Activated CD4-positive, alpha-beta T cell treated with anti-CD3 and anti-CD28 coated beads, Interleukin-2, amount 50 U/mL, for 16 hours (primary cell): ENCODE measurements at places on chromosomes 7 and 10.

GRCh38 chr10:119029613-119030420, at the start of gene NANOS1:
Gene NANOS1 (plus strand): TSS chr10:119029714. CDS start chr10:119029802, 88 bp downstream.
- DNase-seq: peak; percentile 21

DNA sequence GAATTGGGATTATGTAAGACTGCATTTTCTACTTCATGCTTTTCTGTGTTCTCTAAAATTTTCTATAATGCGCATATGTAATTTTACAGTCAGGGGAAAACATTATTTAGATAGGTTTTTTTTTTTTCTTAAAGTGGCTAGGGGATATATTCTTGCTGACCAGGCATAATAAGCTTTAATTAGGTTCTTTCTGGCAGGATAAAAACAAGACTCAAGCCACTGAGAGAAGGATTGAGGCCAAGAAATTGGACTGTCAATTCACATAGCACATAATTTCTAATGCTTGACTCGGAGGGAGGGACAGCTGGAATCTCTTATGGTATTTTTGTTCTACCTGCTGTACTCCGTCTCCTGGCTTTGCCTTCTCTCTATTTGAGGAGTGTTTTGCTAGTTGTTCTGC, 119.8 kb upstream of the NPVF start:
- no peak for DNase-seq

- no peak for DNase-seq
Observed at GRCh38 chr10:5479481-5480161, 19.7 kb downstream of the CALML5 start.

GRCh38 chr7:21947056-21947455, 1.4 kb upstream of the CDCA7L start:
- no peak for DNase-seq

GRCh38 chr10:123561141-123561440, 105.1 kb upstream of the GPR26 start:
- no peak for DNase-seq

GRCh38 chr7:132819648-132820047, 243.4 kb upstream of the PLXNA4 start:
- no peak for DNase-seq

- no peak for DNase-seq
Observed at GRCh38 chr7:106518967-106519366, 142.0 kb downstream of the CCDC71L start.

GRCh38 chr7:6146666-6147065, 115.5 kb downstream of the ANKRD61 start:
- no peak for DNase-seq

DNA sequence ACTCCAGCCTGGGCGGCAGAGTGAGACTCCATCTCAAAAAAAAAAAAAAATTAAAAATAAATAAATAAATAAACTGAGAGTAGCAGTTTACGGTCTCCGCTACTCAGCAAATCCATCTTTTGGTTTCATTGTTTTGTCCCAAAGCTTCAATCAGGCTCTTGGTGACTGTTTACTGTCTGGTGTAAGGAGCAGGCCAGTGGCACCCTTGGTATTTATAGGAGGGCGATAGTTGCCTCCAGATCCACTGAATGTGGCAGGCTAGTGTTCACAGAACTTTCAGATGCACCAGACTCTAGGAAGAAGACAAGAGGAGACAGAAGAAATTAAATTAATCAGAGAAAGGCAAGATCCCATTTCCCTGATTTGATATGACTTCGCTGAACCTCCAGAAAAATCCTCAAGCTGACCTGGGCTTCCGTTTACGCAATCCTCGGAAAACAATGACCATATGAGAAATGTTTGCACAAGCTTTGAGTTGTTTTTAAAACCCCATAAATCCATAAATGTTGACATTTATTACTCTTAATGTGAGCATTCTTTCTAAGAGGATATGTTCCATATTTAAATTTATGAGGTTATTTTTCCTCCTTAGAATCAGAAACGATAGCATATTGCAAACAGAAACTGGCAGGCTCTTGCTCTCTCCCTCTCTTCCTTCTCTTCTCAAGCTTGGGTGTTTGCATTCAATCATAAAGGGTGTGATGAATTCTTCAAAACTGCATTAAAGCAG, 7.1 kb upstream of the MUC3A start:
- no peak for DNase-seq

DNA sequence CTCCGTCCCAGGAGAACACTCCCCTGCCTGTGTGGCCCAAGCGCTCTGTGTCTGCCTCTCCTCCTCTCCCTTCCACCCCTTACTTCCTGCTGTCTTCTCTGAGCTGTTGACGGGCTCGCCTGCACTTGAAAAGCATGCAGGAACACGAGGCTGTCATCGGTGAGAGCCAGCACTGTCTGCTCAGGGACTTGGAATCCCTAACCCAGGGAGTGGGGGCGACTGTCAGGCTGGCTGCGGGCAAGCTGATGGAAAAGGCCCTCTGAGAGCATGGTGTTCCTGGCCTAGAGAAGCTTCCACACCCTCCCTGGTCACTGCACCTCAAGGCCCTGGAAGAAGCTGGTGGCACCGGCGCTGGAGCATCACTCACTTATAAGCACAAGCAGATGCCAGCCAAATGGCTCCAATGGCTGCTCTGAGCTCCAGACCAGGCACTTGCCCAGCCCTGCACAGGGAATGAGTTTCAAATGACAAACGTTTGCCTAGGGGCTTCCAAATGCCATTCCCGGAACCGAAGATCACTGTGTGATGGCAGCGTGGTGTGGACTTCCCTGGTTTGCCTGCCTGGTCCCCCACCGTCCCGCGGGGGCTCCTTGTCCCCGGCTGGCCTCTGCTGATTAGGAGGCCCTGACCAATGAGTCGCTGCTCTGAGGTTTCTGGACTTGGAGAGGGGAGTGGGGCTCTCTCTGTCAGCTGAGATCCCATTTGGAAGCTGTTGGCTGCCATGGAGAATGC, 56.7 kb upstream of the EBF3 start:
- DNase-seq: no peak

- DNase-seq: no peak
Observed at GRCh38 chr7:116738378-116738777, 66.4 kb downstream of the MET start.
